GOT3 (cell line): ENCODE measurements at places on chromosomes 3 and 15.

DNA sequence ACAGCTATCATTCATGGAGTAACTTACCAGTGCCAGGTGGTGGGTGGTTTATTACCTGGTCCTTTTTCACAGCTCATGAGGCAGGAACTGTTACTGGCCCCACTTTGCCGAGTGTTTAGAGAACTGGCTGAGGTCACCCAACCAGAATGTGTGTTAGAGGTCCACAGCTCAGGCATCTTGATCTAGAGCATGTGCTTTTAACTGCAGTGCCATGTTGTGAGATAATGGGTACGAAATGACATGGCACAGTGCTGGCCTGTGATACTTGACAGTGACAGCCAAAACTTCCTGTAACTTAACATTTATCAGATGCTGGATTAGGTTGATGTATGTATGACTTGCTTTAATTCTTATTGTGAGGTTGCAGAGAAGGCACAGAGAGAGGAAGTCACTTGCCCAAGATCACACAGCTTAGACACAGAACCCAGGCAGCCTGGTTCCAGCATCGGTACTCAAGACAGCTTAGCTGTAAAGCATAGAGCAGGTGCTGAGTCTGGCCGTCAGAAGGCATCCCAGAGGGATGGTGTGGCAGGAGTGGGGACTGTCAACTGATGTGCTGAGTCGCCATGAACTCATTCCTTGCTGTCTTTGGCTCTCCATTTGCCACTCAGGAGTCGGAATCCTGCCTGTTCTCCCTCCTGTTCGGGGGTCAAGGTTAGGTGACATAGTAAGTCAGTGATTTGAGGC lies 9.6 kb downstream of the MCM2 start:
- no peak for DNase-seq

DNA sequence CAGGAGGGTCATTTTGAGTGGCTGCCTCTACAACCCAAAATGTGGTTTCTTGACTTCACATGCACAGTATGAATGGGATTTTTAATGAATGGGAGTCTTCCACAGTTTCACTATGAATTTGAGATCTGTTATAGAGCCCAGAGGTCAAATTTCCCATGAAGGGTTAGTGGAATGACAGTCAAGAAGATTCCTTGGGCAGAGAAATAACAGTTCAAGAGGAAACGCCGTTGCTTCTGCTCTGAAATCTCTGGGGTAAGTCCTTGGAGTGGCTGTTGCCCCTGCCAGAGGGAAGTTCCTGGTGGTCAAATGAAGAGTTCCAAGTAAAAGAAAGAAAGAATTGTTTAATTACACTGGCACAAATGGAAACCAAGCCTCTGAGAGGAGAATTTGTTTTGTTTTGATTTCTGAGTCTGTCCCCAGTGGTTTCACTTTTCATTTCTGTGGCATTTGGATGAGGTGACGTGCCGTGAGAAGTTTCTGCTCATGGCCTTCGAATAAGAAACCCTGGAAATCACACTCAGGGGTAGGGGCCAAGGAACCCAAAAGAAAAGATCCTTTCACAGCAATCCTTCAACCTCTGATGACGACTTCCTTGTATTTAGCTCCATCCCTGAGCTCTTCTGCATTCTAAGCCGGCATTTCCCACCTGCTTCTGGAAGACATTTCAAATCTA lies 77.5 kb upstream of the IL12A start:
- no peak for DNase-seq

DNA sequence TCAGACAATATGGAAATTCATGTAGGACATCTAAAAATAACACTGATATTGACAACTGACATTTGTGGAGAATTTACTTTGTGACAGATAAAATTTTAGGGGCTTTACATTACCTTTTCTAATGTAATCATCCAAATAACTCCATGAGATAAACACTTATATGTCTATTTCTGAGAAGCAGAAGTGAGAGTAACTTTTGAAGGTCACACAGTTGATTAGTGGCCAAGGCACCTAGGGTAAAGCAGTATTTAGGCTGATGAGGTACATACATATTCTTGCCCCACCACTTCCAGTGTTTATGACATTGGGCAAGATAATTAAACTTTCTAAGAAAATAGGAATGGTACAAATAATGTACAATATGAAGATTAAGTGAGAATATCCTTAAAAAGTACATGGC lies 248.4 kb downstream of the CPNE4 start:
- DNase-seq: no peak

DNA sequence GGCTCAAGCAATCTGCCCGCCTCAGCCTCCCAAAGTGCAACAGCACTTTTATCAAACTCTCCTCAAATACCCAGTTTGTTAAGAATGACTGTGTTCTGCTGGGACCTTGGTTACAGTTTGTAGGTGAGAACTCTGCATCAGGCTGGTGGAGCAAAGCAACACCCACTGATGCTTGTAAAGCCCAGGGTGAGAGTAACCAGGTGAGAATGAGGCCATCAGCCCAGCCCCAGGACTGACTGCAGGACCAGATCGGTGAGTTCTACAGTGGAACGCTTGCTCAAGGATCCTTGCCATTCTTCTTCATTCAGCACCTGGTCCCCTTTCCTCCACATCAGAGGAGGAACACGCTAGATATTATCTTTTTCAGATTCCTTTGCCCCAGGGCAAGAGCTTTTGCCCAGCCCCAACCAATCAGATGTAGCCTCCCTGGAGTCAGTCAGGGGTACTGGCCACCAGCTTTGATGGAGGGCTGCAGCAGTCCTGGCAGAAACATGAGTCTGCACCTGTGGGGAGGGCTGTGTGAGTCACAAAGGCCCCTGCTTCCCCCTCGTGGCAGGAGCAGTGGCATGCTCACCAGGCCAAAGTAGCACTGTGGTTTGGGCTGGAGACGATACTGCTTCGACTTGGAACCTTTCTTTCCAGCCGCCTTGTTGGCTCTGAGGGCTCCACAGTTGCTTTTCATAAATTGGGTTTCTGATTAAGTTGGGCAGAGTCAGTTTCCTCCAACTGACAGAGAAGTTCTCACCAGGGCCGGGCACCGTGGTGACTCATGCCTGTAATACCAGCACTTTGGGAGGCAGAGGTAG lies 3.5 kb upstream of the SHISA5 start:
- DNase-seq: no peak

GRCh38 chr3:159751146-159751545 lies 237.5 kb upstream of the IL12A start:
- DNase-seq: no peak

- no peak for DNase-seq
These were observed 34.4 kb upstream of the SLC6A1 start for GRCh38 chr3:10957976-10958749.

GRCh38 chr3:108183181-108183580 lies 39.0 kb downstream of the IFT57 start:
- no peak for DNase-seq

DNA sequence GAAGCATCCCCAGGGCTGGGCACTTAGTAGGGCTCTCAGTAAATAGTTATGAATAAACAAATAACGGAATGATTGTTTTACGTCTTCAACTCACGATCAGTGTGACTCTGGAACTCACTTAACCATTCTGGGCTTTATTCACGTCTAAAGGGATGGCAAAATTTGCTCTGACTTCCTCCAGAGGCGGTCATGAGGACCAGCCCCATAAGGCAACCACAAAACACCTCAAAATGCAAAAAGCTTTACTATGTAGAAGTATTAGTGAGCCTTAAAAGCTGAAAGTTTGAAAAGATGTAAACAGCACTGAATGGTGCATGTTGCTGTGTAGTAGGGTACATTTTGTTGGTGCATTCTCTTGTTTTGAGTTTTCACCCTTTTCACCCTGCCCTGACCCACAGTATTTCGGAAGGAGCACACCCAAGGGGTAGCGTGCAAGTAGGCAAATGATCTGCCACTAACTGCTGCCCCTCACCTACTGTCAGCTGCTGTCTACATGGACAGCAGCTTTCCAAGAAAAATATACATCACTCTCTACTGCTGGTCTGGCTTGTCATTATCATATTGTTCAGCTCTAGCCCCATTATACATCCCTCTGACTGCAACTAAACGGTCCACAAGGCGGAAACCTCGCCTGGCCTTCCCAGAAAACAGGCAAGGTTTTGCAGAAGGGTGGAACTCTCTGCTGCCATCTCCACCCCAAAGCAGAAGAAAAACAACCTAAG lies 308.5 kb upstream of the PROK2 start:
- DNase-seq: no peak

DNA sequence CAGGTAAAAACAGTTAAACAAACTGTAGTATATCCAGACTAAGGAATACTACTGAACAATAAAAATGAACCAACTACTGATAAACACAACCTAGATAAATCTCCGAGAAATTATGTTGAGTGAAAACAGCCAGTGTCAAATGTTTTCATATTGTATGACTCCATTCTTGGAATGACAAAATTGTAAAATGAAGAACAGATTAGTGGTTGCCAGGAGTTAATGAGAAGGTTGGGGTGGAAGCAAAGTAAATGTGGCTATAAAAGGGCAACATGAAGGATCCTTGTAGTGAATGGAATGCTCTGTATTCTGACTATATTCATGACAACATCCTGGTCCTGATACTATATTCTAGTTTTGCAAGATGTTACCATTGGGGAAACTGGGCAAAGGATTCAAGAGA lies 27.5 kb upstream of the ACKR4 start:
- DNase-seq: no peak

DNA sequence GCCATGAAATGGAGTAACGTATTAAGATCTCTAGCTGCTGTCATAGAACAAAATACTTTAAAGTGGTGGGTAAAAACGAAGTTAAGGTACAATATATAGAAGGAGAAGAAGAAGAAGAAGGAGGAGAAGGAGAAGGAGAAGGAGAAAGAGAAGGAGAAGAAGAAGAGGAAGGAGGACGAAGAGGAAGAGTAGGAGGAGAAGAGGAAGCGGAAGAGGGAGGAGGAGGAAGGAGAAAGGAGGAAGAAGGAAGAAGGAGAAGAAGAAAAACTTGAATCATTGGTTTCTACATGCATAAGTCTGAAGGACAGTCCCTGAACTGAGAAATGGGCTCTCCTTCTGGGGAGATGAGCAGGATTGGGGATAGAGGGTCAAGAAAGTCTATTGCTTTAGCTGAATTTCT lies 22.4 kb downstream of the WWTR1 start:
- DNase-seq: no peak

GRCh38 chr3:157156837-157157635 lies 2.9 kb downstream of the CCNL1 start:
- DNase-seq: no peak

- DNase-seq: no peak
These were observed 189.6 kb upstream of the MCTP2 start for GRCh38 chr15:94041746-94042145.

DNA sequence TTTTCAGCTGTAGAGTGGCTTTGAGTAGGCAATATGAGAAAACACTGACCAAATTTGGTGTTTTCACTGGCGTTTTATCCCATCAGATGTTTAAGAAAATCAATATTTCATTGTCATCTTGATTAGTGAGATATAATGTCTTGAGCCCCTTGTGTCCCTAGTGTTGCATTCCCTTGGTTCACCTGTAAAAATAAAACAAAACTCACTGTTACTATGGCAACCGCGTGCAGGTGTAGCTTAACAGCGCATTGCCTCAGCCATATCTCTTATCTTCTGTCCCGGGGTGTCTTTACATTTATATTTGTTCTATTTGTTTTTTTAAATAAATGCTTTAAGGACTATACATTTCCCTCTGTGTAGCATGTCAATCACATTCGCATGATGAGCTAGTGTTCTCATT lies 551.6 kb downstream of the ZIC1 start:
- no peak for DNase-seq

GRCh38 chr15:40226736-40227135 lies 12.1 kb upstream of the PAK6 start:
- no peak for DNase-seq

DNA sequence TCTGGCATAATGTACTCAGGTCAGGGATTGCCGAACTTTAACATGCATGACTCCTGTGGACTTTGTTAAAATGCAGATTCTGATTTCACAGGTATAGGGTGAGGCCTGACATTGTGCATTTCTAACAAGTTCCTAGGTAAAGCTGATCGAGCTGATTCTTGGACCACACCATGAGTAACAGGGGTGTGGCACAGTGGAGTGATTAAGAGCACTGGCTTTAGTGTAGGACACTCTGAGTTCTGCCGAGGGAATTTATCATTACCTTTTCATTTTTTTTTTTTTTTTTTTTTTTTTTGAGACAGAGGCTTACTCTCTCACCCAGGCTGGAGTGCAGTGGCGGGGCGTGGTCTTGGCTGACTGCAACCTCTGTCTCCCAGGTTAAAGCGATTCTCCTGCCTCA lies 169.3 kb downstream of the ADAMTS9 start:
- no peak for DNase-seq

- no peak for DNase-seq
These were observed 107.3 kb upstream of the ANKRD28 start for GRCh38 chr3:15905041-15905440.

DNA sequence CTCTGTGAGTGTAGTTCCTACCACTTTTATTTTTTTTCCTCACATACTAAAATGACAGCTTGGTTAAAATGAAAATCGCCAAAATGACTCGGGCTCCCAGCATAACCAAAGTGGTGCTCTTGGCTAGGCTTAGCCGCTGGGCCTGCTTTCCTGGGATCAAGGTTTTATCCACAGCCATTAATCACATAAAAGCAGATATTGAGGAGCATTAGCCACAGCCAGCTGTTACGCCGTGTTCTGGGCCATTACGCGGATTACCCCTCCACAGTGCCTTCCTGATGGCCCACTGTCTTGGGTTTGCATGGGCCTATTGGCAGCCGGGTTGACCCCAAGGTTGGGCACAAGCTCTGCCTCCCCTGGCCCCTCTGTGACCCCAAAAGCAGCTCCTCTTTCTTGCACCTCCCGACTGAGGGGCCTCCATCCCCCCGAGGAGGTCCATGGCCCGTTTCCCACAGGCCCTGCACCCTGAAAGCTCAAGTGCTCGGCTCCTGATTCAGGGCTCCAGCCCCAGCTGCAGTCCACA lies 30.4 kb upstream of the TRPM1 start:
- DNase-seq: no peak

GRCh38 chr15:25439369-25439836 lies 579 bp upstream of the UBE3A start:
- DNase-seq: no peak

GRCh38 chr3:158140396-158140795 lies 30.5 kb downstream of the RSRC1 start:
- no peak for DNase-seq

GRCh38 chr3:112579697-112580096 lies 17.9 kb downstream of the SLC35A5 start:
- DNase-seq: no peak

DNA sequence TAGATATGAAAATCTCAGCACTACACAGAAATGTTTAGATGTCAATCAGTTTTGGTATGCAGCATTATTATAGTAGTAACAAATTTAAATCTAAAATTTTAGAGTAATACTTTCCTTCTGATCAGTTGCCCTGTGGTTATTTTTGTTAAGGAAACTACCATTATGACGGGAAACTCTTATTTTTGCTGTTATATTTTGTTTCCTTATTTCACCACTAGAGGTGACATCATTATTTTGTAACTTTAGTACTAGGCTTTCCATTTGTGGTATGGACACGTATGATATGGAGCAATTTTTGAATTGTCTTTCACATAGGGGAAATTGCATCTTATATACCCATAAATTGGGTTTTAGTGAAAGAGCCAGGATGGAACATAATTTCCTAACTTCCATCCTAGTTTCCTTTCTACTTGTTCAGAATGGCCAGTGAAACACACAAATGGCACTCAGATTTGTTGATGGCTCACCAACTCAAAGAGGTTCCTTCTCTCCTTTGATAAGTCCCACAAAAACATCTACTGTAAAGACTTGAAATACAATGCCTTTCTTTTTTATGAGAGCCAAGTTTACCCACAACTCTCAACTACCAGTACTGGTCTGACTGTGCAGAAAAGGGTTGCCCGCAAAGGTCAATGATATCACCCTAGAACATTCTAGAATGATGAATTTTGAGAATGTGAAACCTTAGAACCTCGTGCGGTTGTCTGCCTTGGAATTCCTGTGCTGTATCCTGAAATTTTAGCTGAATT lies 19.4 kb upstream of the PPP4R2 start:
- no peak for DNase-seq

GRCh38 chr3:131995891-131996290 lies 38.9 kb downstream of the CPNE4 start:
- no peak for DNase-seq
